ENCODE measurements at places on chromosomes 12 and 14. TPM values are rescaled to one million over a fixed set of nuclear protein-coding genes. Genes with fewer than 3 reads are reported as not detected.

The ATP23 gene
- 7.1 TPM for total RNA-seq

The TBX3 gene
- total RNA-seq, result 13.0 TPM

DNA sequence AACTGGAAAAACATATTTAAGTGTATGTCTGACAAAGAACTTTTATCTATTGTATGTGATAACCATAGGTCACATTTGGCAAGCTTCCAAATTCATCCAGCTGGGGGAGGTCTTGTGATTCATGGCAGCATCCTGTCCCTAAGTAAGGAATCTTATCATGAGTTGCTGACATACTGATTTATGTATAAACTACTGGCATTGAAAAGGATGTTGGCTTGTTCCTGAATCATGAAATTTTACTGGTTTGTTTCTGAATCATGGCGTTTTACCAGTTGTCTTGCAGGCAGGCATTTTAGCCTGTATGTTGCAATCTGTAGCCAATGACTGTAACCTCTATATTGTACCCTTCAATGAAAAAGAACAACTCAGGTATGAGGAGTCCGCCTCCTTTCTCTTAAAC, 244.8 kb downstream of the IPO8 start:
- H3K27me3 ChIP-seq, result no peaks in the 10 kb centered on the region
- no peak overlapping the region for H3K27ac ChIP-seq
- no peak overlapping the region for H3K4me3 ChIP-seq
- H3K36me3 ChIP-seq, result no peaks in the 10 kb centered on the region

DNA sequence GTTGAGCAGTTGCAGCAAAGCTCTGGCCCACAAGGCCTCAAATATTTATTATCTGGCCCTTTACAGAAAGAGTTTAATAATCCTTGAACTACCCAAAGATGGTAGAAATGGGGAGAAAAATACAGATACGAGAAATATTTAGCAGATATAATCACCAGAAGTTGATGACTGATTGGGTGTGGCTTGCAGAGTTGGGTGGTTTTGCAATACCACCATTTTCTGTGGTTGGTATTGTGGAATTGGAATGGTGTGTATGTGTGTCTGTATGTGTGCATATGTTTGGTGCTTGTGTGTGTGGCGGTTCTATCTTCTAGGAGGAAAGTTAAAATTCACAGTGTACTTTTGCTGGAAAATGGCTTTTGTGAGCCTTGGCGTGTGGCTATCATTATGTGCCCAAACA, 85.4 kb upstream of the MANSC4 start:
- no peak overlapping the region for H3K27ac ChIP-seq
- no peak for DNase-seq
- no peaks in the 10 kb centered on the region for H3K4me1 ChIP-seq
- H3K36me3 ChIP-seq, result no peaks in the 10 kb centered on the region

GRCh38 chr14:99809859-99810558, 16.8 kb downstream of the EML1 start:
- peak overlapping the region; percentile 73 for H3K27ac ChIP-seq
- no peak overlapping the region for H3K4me3 ChIP-seq
- no peaks in the 10 kb centered on the region for H3K36me3 ChIP-seq
- peaks cover 34% of the 10 kb centered on the region for H3K4me1 ChIP-seq

DNA sequence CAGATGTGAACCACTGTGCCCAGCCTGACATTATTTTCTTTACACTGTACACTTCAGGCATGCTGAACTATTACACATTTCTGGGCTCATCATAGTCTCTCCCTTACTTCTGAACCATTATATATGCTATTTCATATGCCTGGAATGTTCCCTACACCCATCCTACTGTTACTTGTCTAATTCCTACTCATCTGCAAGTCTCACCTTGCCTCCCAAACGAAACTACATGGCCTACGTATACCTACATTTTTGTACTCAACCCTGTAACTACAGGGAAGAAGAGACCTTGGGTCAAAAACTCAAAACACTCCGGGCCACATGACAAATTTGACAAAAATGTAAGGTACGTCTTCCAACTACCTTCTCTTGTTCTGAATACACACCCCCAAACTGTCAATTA, 9.5 kb upstream of the EEA1 start:
- H3K4me1 ChIP-seq, result no peaks in the 10 kb centered on the region
- H3K27me3 ChIP-seq, result no peaks in the 10 kb centered on the region
- H3K4me3 ChIP-seq, result no peak overlapping the region
- DNase-seq, result no peak
- H3K36me3 ChIP-seq, result no peaks in the 10 kb centered on the region

DNA sequence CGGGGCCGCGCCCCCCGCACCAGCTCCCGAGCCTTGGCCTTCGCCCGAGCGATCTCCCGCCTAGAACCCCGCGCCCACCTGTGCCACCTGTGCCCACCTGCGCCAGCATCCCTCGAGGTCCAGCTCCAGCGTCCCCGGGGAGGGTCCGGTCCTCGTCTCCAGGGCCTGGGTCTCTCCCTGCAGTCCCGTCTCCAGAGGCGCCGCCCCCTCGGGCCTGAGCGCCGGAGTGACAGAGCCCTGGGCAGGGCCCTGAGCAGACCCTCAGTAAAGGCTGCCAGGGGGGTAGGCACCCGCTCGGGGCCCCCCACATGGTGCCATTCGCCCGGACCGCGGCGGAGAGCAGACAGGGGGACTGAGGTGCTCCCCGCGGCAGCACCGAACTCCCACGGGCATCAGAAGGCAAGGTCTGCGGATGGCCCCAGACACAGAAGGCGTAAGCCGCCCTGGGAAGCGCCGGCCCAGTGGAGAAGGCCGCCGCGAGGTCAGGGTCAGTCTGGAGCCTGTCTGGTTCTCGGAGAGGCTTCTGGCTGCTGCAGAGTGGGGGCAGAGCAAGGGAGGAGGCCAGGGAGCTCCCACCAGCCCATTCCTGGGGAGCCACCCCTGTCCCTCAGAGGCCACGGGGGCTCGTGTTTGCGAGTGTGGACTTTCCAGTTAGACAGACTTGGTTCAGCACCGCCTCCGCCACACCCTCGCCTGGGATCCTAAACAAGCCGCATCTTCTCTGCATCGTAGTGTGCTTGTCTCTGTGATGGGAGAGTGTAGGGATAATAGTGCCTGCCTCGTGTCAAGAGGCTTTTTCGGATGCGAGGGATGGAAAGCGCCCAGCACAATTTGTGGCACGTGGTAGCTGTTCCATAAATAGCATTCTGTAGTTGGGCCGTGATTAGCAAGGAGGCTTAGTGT, 1.1 kb upstream of the PPP1R13B start:
- peak overlapping the region; percentile 66 for H3K4me3 ChIP-seq
- H3K27ac ChIP-seq, result peak overlapping the region; percentile 86
- DNase-seq, result no peak
- no peaks in the 10 kb centered on the region for H3K27me3 ChIP-seq
- H3K36me3 ChIP-seq, result no peaks in the 10 kb centered on the region
- H3K4me1 ChIP-seq, result peaks cover 14% of the 10 kb centered on the region

DNA sequence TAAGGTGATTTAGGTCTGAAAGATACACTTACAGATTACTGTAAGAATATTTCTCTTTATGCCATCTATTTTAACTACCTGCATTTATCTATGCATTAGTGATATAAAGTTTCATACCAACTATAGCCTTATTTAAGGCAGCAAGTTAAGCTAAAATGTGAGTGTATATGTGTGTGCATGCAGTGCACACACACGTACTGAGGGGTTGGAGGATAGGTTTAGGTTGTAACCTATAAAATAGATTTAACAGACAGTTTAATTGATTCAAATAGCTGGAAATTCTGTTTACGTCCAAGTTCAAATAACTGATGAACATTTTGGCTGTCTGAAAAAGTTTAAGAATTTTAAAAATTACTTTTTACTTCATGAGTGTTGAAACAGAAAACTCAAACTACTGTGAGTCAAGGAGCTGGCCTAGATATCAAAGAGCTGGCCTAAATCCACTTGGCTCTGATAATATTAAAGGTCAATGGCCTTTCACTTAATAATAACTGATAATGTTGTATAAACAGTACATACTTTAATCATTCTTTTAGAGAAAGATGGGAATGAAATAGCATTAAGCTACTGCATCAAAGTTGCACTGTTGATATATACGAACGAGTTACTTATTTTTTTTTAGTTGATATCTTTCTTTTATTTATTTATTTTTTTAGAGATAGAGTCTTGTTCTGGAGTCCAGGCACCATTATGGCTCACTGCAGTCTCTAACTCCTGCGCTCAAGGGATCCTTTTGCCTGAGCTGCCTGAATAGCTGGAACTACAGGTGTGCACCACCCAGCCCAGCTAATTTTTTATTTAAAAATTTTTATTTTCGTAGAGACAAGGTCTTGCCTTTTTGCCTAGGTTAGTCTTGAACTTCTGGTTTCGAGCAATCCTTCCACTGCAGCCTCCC, 13.8 kb upstream of the KCNJ8 start:
- no peak overlapping the region for H3K4me3 ChIP-seq
- no peak for DNase-seq
- H3K27me3 ChIP-seq, result no peaks in the 10 kb centered on the region
- H3K4me1 ChIP-seq, result no peaks in the 10 kb centered on the region

GRCh38 chr12:130574402-130574801, 141.7 kb downstream of the RIMBP2 start:
- no peaks in the 10 kb centered on the region for H3K27me3 ChIP-seq
- H3K36me3 ChIP-seq, result no peaks in the 10 kb centered on the region
- no peak for DNase-seq
- no peak overlapping the region for H3K27ac ChIP-seq

- no peak overlapping the region for H3K27ac ChIP-seq
- DNase-seq, result no peak
- H3K36me3 ChIP-seq, result no peaks in the 10 kb centered on the region
- H3K27me3 ChIP-seq, result no peaks in the 10 kb centered on the region
These were observed 7.2 kb downstream of the MYO1A start for GRCh38 chr12:57042695-57043094.

DNA sequence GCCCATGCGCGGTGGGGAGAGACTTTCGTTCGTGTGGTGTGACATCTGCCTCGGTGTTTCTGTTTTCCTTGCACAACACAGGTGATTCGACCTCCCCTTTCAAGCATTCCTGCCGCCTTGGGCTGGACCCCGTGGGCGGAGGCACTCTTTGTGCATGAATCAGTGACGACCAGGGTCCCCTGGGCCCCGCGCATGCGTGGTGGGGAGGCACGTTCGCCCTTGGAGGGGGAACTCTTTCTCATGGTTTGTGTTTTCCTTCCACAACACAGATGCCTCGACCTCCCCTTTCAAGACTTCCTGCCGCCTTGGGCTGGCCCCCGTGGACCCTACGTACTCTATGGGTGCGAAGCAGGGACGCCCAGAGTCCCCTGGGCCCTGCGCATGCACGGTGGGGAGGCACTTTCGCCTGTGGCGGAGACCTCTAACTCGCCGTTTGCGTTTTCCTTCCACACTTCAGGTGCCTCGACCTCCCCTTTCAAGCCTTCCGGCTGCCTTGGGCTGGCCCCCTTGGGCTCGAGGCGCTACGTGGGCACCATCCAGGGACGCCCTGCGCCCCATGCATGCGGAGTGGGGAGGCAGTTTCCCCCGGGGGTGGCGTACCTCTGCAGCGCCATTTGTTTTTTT, 340.9 kb downstream of the ALG10 start:
- no peaks in the 10 kb centered on the region for H3K36me3 ChIP-seq
- H3K27me3 ChIP-seq, result no peaks in the 10 kb centered on the region
- H3K27ac ChIP-seq, result no peak overlapping the region
- no peaks in the 10 kb centered on the region for H3K4me1 ChIP-seq
- no peak for DNase-seq

All from gastrocnemius medialis (tissue), 4 donors.